ENCODE measurements at places on chromosomes 3 and 15.

DNA sequence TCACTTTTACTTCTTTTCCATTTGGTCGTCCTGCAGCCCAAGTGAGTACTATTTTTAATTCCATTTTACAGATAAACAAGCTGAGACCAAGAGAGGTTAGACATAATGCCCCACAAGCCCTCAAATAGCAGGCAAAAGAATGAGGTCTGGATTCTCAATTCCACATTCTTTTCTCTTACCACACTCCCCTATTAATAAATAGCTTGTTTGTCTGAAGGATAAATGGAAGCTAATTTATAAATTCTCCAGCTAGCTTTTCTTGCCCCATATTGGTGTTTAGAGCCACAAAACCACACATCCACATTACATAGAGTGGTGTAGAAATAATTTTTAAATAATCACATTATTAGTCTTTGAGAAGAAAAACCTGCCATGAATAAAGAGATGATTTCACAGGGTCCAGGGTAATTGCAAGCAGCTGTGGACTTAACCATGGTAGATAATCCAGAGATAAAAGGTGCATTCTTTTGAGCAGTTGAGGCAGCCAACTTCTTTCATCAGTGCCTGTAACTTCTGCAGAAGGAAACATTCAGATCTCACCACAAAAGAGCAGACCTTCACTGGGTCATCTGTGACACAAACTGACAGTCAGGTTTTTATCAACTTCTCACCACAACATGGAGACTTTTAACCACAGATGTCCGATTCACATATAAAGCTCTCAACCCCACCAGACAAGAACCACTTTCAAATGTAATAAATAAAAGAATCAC, 313.4 kb upstream of the STT3B start:
- DNase-seq: no peak

GRCh38 chr15:73596174-73596573, 37.0 kb downstream of the NPTN start:
- DNase-seq: no peak

GRCh38 chr3:178454726-178455125, 81.5 kb upstream of the KCNMB2 start:
- peak; percentile 89 for DNase-seq

DNA sequence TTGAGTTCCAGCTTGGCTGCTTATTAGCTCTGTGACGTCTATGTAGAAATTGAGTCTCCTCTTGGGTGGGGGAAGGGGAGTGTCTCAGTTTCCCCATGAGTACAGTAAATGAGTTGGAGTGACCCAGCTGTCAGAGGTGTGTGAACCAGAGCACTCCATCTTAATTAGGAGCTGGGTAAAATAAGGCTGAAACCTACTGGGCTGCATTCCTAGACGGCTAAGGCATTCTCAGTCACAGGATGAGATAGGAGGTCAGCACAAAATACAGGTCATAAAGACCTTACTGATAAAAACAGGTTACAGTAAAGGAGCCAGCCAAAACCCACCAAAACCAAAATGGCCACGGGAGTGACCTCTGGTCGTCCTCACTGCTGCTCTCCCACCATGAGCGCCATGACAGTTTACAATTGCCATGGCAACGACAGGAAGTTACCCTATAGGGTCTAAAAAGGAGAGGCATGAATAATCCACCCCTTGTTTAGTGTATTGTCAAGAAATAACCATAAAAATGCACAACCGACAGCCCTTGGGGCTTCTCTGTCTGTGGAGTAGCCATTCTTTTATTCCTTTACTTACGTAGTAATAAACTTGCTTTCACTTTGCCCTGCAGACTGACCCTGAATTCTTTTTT, 222.4 kb downstream of the CACNA2D3 start:
- no peak for DNase-seq

GRCh38 chr15:39556461-39556860, 24.4 kb upstream of the THBS1 start:
- no peak for DNase-seq

DNA sequence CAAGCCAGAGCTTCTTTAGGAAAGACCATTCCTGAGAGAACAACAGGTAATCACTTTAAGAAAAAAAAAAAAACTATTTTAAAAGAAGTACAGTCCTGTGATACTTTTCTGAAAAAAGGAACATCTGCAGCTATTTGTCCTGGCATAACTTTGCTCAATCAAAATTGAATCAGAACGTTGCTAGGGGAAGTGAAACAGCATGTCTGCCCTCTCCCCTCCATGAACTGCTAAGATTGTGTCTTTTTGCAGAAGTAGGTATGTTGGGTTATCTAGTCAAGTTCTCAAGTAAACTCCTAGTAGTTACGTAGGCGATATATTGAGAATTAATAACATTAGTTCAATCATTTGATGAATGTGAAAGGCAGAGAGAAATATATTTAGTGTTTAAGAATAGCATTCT, 1013.3 kb downstream of the TUSC7 start:
- DNase-seq: no peak

DNA sequence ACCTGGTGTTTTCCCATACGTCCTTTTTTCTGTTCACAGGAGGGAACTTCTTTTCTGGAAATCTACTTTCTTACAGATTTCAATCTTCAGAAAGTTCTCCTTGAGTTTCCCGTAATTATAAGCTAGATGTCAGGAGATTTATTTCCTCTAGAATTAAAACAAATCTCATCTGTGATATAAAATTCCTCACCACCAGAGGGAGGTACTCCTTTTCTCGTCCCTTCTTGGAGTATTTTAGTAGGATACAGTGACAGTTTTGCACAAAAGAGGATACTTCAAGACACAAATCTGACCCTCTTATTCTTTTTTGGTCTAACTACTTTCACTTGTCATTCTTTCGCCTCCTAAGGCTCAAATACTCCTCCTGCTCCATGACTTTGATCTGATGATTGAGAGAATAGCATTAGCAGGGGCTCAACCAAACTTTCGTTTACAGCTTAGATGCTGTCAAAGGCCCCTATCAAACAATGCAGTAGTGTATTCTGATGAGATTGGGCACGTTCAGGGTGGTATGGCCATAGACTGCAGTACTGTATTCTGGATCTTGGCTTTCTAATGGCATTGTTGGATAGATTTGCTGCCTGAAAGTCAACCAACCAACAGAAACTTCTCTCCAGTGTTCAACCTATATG, 38.0 kb downstream of the TMEM41A start:
- DNase-seq: no peak

DNA sequence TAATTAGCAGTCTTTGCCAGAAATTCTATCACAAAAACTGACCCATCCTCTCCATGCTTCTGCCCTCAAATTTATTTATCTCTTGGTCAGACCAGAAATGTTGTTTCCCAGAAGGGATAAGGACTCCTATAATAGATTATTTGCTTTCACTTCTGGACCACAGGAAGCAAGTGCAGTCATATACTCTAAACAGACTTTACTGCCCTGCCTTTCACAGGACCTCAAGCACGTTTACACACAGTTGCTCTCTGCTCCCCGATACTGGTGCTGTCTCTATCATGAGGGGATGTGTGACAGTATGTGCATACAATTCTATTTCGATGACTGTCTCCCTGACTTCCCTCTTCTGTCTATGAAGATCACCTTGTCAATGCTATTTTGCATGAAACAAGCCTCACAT, 205.5 kb upstream of the TGFBR2 start:
- DNase-seq: no peak

DNA sequence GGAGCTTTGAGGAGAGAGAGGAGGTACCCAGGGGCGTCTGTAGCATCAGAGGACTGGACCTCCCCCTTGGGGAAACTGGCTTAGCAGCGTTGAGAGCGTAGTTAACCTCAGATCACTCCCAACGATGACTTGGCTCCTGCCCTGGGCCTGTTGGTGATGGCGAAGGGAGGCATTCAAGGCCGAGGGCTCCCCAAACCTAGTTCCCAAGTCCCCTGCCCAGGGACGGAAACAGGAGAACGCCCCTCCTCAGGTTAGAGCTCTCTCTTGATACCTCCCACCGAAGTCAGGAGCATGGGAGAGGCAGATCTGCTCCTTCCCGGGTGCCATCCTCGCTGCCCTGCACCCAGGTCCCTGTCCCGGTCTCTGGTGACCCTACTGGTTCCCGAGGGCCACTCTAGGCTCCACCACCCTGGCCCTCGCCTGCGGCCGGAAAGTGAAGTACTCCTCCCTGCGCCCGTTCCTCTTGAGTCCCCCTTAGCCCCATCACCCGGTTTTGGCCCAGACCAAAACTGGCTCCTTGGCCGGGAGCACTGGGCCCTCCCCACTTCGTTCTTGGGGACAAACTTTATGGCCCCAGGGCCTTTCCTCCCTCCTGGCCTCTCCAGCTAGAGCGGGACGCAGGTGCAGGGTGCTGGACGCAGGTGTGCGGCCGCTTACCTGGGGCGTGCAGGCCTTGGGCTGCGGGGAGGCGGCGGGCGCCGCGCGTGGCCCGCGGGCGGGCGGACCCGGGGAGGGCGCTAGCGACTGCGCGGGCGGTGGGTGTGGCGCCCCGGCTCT, 2.6 kb upstream of the SKOR1 start:
- no peak for DNase-seq

DNA sequence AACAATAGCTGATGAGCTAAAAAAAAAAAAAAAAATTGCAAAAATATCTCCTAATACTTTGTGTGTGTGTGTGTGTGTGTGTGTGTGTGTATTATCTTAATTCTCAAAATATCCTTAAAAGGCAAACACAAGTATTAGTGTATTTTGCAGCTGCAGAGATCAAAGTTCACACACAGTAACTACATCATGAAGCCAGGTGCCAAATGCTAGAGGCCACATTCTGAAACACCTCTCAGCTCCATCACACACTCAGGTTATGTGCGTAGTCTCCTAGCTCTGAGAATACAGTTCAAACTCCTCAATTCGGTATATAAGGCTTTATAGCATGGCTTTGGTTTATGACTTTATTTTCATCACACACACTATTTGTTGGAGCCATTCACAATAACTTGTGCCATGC, 33.5 kb upstream of the PPARG start:
- DNase-seq: no peak

- DNase-seq: peak; percentile 77
Measured at GRCh38 chr15:31396881-31397560, 70.4 kb downstream of the KLF13 start.

GRCh38 chr3:194976874-194977273, 291.2 kb downstream of the FAM43A start:
- no peak for DNase-seq

- DNase-seq: peak; percentile 39
Measured at GRCh38 chr15:85289677-85290365, 90.6 kb upstream of the AKAP13 start.

DNA sequence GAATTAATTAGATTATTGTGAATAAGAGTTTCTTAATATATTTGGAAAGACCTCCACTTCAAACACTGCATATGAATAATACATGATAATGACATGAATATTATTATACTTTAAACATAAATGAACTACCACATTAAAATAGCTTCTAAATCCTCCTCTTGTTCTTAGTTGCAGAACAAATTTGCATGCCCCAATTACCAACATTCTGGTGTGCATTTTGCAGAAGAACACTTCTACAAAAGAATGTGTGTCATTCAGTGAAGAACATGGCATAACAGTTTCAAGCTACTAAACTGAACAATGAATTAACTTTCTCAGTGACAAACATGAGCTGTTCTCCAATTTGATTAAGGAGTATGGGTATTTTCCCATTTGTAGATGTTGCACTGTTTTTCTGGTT, 711.3 kb upstream of the NAALADL2 start:
- no peak for DNase-seq

GRCh38 chr3:81829937-81830336, 68.5 kb upstream of the GBE1 start:
- DNase-seq: no peak

DNA sequence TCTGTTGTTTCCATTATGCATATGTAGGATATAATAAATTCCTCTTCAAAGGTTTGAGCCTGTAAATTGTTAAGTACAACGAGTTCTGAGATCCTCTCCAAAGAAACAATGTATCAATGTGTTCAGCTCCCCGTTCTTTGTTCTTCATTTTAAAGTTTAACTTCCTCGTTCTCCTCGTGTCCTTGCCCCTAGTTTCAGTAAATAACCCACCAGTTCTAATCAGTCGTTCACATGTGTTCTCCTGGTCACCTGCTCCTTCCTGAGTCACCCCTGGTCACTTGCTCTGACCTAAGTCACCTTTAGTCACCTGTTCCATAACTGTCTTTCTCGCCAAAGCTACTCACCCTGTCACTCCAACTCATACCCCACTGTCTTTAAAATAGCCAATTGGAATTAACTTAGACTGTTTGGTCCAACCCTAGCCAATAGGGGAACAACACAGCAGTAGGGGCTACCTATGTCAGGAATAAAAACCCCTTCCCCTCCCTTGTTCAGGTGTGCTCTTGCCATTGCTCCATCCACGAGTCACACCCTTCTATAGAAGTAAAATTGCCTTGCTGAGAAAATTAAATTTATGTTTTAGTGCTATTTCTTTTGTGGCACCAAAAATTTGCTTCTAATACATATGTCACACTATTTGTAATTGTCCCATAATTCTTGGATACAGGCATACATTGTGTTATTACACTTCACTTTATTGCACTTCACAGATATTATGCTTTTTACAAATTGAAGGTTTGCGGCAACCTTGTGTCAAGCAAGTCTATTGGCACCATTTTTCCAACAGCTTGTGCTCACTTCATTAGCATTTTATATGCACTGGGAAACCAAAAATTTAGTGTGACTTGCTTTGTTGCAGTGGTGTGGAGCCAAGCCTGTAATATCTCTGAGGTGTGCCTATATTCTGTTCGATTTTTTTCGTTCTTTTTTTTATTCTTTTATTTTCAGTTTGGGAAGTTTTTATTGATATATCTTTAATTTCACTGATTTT, 15.3 kb upstream of the MCF2L2 start:
- no peak for DNase-seq

DNA sequence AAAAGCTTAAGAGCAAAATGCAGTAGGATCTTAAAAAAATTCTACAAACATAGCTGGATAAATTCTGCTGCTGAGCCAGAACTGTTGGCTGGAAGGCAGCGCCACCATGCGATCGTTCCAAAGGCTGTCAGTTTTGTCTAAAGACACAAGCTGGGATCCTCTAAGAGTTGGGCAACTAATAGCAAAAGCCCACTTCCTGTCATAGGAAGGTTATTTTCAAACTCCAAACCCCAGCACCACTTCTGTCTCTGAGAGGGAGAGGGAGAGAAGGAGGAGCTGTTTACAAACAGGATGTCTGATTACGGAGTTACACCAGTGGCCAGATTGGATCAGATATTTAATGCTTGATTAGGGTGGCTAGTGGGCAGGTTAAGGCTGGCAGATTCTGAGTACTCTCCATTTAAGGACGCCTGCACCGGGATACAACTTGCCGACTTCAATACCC, 44.0 kb downstream of the EIF4E3 start:
- peak; percentile 68 for DNase-seq

- no peak for DNase-seq
Measured at GRCh38 chr3:113546414-113546893, 14.1 kb downstream of the SIDT1 start.

DNA sequence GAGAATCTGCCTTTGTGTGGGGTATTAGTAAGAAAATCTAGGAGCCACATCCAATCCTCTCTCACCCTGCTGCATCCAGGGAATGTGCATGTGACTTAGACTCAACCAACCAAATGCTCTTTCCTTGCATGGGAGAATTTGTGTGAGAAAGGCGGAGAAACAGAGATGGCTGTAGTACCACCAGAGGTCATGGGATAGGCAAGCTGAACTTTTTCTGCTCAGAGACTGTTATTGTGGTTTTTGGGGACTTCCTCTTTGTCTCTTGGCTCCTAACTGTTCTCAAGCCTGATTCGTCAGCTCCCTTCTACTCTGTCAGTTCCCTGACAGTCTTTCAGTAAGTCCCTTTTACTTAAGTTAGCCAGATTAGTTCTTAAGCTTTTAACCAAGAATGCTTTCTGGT, 2.6 kb upstream of the ZSCAN2 start:
- no peak for DNase-seq

GRCh38 chr3:167978071-167978470, 117.7 kb downstream of the GOLIM4 start:
- DNase-seq: no peak

GRCh38 chr3:187798531-187799530, 53.6 kb upstream of the BCL6 start:
- DNase-seq: no peak
